ENCODE measurements at places on chromosomes 3 and 15.

DNA sequence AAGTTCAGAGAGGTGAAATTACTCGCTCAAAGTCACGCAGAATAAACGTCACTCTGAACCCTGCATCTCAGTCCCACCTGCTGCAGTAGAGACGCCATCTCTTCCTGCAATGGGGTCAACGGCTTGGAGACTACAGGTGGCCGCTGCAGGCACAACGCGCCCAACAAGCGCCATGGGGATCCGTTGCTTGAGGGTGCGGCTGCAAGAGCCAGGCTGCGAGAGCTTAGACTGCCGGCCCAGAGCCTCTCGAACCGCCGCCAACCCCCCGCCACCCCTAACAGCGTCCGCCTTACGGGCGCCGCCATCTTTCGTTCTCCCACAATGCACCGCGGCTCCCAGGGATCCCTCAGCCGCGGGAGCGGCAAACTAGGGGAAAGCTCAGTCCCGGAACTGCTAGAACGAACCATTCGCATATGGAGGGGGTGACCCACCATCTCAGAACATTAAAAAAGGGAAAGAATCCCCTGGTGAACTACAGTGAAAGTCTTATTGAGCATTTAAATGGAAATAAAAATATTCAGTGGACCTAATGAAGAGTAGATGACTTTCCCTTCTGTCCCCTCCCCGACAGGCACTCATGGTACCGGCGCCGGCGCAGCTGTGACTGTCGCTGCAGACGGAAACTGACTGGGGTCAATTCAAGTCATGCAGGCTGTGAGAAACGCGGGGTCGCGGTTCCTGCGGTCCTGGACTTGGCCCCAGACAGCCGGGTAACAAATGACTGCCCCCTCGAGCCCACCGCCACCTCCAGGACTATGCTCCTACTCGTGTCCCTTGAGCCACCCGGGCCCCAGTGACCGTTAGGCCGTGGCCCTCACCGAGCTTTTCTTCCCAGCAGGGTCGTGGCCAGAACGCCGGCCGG lies at the start of the genes MRPL46 and MRPS11:
Gene MRPL46 (minus strand): TSS at position 316 of the 862 bp plus-strand sequence. CDS start 11 bp downstream, at position 305.
Gene MRPS11 (plus strand): TSS at position 636 of the 862 bp plus-strand sequence. CDS start 10 bp downstream, at position 646.
- peak; percentile 75 for DNase-seq

DNA sequence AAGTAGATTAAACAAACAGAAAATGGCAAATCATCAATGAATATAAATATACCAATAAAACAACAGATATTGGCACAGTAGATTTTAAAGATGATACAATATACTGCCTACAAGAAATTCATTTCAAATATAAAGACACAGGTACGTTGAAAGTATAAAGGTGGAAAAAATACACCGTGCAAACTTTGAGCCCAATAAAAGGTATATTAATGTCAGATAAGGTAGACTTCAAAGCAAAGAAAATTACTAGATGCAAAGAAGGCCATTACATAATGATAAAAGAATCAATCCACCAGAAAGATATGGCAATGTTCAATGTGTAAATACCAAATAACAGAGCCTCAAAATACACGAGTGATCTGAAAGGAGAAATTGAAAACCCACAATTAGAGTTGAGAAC lies 34.3 kb upstream of the VIPR1 start:
- no peak for DNase-seq

DNA sequence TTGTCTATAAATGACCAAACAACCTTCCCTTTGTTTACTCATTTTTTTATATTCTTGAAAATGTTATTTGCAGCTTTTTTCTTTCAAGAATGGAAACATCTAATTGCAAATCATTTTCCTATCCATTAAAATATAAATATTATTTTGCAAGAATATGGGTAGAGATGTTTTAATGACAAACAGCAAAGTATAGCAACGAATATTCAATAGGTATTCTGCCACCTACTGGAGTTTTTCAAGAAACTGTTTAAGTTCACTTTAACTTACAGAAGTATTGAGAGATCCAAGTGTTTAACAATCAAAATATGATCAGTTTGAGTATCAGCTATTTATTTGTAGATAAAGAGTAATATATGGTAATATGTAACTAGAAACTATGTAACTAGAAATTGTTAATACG lies 6.9 kb upstream of the EOGT start:
- no peak for DNase-seq

DNA sequence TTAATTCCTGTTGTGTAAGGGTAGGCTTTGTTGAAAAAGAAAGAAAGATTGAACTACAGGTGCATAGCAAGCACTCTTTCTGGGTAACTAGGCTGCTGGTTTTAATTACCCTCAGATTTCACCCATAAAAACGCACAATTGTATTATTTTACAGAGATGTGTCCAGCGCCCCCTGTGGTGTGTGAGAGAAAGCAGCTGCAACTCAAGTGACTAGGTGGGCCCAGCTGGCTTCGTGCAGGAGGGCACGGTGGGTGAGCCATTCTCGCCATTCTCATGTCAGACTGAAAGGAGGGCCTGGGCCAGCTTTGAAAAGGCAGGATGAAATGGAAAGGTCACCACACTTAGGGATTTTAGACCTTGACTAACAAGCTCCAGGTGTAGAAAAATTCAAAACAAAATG lies 122.6 kb downstream of the LRIG1 start:
- DNase-seq, result no peak

GRCh38 chr3:196938576-196938975 lies 3.8 kb downstream of the NCBP2 start:
- DNase-seq, result no peak

GRCh38 chr3:30551266-30551665 lies 55.1 kb upstream of the TGFBR2 start:
- DNase-seq, result no peak

DNA sequence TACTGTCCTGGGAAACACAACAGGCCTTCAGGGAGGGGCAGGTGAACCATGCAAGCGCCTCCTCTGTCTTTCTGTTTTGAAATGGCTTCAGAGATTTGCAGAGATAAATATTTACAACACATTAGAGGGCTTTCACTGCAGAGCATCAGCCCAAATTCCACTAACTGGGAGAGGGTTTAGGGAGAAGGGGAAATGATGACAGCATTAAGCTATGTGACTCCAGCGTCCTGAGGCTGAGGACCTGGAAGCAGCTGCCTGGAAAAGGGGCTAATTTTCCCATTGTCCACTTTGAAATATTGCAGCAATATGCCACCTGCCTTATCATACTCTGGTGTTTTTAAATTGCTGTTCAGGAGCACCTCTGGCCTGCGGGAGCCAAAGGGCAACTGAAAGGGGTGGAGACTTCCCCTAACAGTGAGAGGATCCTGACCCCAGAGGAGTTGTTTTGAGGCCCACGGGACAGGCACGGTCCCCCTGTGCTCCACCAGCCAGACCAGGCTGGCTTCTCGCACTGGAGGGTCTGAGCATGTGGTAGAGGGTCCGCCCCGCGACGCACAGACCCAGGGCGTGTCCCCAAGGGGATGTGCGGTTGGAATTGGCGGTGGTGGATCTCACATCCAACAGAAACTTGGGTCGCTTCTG lies 110.6 kb downstream of the XXYLT1 start:
- DNase-seq, result no peak

GRCh38 chr3:178325330-178325729 lies 210.9 kb upstream of the KCNMB2 start:
- DNase-seq, result no peak

GRCh38 chr15:82530006-82530405 lies 10.3 kb downstream of the RPS17 start:
- no peak for DNase-seq

- no peak for DNase-seq
Measured at GRCh38 chr3:51304230-51304629, 80.9 kb upstream of the MANF start.

- no peak for DNase-seq
Measured at GRCh38 chr15:48494631-48495030, 150.9 kb downstream of the FBN1 start.

- DNase-seq, result no peak
Measured at GRCh38 chr3:136858381-136858780, 3.6 kb upstream of the NCK1 start.

GRCh38 chr3:33052671-33053070 lies 44.3 kb downstream of the GLB1 start:
- no peak for DNase-seq

DNA sequence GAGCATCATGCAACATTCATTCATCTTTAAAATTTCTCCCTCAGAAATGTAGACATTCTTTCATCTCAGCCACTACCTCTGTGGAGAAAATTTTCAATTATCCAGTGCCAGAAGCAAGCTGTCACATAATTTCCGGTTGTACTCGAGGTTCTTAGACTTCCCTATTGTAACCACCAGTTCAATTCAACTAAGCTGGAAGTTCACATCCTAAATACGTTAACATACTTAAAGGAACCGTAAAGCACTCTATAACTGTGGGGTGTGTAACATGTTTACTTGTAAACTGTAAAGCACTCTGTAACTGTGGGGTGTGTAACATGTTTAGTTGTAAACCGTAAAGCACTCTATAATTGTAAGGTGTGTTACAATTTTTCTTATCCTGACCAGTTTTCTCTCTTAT lies 150.3 kb downstream of the PLCL2 start:
- DNase-seq, result no peak

GRCh38 chr15:77285057-77285997 lies 134.6 kb downstream of the PEAK1 start:
- no peak for DNase-seq

GRCh38 chr3:172257648-172258400 lies 190.4 kb downstream of the GHSR start:
- peak; percentile 81 for DNase-seq

GRCh38 chr15:78224023-78224411 lies 10.3 kb downstream of the ACSBG1 start:
- no peak for DNase-seq

DNA sequence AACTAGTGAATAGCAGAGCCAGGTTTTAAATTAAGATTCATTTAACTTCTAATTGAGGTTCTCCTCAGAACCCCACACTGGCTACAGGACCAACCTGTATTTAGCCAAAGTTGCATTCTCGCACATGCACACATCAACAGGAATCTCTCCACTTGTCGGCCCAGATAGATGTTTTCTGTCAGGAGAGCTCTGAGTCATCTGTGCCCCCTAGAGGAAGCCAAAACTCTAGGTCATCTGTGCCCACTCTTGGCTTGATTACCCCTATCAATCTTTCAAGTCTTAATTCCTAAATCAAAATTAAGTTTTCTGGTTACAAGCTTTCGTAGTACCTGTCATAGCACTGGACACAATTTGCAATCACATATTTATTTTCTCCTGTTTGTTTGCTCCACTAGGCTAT lies 104.9 kb upstream of the EOMES start:
- DNase-seq, result no peak

DNA sequence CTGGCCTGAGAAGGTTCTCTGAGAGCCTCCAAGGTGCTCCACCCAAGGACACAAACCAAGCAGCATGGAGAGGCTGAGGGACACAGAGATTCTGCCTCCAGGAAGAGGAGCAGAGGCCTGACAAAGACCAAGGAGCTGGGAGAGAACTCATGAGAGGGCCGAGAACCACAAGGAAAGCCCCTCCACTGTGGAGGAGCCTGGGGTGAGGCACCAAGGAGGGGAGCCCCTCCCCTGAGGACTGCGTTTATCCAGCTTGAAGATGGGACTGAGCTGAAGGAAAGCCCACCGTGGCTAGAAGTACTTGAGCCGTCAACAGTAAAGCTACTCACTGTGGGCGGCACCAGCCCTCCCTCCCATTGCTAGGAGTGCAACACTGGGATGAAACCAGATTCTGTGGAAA lies 63.1 kb upstream of the MEF2A start:
- no peak for DNase-seq

DNA sequence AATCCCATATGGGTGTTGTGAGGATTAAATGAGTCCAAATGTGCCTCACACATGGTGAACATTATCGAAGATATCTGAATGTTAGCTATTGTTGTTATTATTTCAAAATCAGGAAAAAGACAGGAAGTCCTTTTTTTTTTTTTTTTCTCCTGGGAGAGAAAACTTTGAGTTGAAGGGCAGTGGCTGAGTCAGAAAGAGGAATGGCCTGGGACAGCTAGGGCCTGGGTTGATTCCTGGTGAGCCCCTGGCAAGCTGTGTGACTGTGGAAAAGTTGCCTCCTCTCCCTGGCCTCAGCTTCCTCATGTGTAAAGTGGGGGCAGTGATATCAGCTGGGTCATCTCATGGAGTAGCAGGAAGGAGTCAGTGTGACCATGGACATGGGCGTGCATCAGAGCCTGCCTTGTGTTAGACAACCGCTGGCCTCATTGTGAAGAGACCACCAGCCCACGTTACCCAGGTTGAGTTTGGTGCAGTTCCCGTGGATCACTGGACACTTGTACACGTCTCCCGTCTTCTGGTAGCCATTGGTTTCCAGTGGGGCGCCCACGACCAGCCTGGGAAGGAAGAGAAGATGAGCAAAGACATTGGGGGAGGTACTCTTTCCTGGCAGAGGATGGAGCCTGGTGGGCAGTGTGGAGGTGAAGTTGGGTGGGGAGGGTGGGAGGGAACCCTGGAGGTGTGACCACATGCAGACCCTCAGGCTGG lies 63.1 kb downstream of the ITGA11 start:
- no peak for DNase-seq

DNA sequence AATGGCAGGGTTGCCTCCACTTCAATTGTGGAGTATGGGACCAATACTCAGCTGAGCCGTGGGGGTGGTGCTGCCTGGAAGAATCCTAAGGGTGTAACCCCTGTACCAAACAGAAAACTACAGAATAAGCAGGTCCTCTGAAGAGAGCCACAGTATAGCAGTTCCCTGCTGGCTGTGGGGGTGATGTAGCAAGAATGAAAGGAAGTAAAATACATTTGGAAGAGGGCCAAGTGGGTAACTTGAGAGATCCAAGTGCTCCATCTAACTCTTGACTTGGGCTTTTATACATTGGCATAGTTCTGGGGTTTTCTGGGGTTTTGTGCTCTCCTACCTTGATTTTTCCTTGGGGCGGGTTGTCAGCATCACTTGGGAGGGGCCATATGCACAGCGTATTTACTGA lies 341.4 kb downstream of the OTOL1 start:
- no peak for DNase-seq

GRCh38 chr3:5428607-5429516 lies 241.4 kb downstream of the EDEM1 start:
- no peak for DNase-seq

DNA sequence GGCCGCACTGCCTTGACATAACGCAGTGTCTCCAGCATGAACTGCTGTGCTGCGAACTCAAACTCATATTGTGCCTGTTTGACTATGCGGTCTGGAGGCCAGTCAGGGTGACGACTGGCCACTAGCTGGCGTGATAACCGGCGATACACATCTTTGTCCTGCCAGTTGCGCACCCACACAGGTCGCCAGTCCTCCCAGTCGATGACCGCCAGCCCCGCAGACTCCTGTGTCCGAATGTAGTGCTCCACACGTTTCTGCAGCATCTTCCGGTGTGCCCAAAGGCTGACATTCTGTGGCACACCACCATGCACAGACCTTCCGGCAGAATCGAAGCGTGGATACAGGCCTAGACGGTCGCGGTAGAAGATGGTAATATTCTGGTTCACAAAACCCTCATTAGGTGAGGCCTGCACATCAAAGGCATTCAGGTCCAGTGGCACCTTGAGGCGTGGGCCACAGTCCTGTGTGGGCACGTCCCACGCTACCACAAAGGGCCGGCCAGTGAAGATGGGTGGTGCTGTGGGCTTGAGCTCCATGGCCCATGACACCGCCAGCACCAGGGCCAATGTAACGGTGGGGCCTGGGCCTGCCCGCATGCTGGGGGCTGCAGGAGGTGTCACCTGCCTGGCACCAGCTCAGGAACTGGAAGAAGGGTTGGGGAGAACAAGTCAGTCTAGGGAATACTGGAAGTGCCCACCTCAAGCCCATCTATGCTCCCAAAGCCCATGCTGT lies 2.5 kb downstream of the HYAL2 start:
- no peak for DNase-seq

GRCh38 chr3:139691619-139692018 lies 13.8 kb upstream of the NMNAT3 start:
- DNase-seq, result no peak

GRCh38 chr3:181330257-181330656 lies 340.7 kb upstream of the DNAJC19 start:
- no peak for DNase-seq

- DNase-seq, result peak; percentile 95
Measured at GRCh38 chr3:184320104-184320445, 5.7 kb downstream of the EIF4G1 start.

GRCh38 chr15:99777144-99777543 lies 43.9 kb upstream of the LYSMD4 start:
- no peak for DNase-seq
